Esophagus squamous epithelium (tissue), 5 donors: ENCODE measurements at places on chromosomes 12 and 14.

DNA sequence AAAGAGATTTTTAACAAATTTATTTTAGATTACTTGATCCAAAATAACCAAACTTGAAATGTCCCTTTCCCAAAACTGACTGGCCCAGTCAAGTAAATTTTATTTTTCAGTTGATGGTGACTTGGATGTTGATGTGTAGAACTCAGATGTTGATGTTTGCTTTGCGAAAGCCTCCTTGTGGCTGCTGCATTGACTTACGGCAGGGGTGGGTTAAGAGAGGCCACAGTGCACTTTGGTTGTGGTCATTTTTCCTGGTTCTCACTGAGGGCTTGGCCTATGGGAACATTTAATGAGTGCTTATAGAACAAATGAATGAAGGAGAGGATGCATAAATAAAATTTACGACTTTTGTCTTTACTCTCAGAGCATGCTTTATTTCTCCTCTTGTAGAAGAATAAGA, 52.6 kb downstream of the SLCO1B3 start:
- H3K4me1 ChIP-seq = no peaks in the 10 kb centered on the region
- H3K27me3 ChIP-seq = no peaks in the 10 kb centered on the region
- no peak for DNase-seq
- no peaks in the 10 kb centered on the region for H3K36me3 ChIP-seq
- H3K27ac ChIP-seq = no peak overlapping the region

- no peak overlapping the region for H3K4me3 ChIP-seq
- H3K27ac ChIP-seq = no peak overlapping the region
- no peaks in the 10 kb centered on the region for H3K27me3 ChIP-seq
These were observed 242.0 kb upstream of the MDGA2 start for GRCh38 chr14:47917344-47917954.

- no peaks in the 10 kb centered on the region for H3K36me3 ChIP-seq
- no peak for DNase-seq
- H3K4me1 ChIP-seq = no peaks in the 10 kb centered on the region
These were observed 7.8 kb downstream of the ACOT4 start for GRCh38 chr14:73599499-73599898.

DNA sequence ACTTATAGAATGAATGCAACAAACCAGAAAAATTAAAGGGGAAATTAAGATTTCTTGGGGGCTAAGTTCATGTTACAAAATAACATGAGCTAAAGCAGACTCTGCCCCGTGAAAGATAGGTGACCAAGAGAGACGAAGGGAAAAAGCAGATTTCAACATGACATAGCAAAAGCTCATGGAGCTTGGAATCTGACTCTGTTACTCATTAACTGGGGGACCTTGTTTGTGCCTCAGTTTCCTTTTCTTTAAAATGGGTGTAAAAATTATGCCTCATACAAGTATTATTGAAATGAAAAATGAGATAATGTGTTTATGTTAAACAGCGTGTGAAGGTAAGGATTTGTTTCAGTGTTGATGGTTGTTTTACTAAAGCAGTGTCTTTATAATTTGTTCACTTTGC, 11.5 kb downstream of the BICDL1 start:
- no peak for DNase-seq
- H3K4me3 ChIP-seq = no peak overlapping the region
- no peaks in the 10 kb centered on the region for H3K27me3 ChIP-seq
- no peaks in the 10 kb centered on the region for H3K4me1 ChIP-seq
- H3K36me3 ChIP-seq = no peaks in the 10 kb centered on the region

DNA sequence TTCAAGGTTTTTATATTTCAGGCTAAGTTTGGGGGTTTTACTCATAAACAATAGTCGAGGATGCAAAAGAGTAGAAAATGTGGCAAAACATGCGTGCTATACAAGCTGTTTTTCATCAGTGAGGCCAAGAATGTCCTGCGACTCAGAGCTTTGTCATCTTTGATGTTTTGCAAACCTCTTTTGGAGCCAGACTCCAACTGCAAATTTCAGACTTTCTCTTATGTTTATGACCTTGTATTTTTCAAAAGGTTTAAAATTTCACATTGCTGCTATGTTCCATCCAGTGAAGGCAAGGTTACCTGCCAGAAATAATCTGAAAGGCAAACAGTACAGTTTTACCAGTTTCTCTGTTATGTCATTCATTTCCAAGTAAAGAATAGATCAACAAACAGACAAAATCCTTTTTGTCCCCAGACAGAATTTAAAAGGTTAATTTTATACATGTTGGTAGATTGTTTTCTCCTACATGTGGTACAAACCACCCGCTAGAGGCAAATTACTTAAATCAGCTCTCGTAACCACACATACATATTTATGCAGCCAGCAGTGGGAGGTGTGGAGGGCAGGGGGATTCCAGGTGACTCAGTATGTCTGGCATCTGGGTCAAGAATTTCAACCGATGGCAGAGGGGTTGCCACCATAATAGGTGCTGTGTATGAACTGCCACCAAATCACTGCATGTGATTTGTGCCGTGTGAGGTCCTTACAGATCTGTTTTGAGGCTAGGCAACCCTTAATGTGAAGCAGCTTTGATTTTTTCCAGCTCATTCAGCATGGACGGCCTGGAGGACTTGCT, 119.8 kb upstream of the CPM start:
- H3K27ac ChIP-seq = no peak overlapping the region
- H3K4me3 ChIP-seq = no peak overlapping the region
- no peaks in the 10 kb centered on the region for H3K36me3 ChIP-seq
- no peaks in the 10 kb centered on the region for H3K27me3 ChIP-seq

DNA sequence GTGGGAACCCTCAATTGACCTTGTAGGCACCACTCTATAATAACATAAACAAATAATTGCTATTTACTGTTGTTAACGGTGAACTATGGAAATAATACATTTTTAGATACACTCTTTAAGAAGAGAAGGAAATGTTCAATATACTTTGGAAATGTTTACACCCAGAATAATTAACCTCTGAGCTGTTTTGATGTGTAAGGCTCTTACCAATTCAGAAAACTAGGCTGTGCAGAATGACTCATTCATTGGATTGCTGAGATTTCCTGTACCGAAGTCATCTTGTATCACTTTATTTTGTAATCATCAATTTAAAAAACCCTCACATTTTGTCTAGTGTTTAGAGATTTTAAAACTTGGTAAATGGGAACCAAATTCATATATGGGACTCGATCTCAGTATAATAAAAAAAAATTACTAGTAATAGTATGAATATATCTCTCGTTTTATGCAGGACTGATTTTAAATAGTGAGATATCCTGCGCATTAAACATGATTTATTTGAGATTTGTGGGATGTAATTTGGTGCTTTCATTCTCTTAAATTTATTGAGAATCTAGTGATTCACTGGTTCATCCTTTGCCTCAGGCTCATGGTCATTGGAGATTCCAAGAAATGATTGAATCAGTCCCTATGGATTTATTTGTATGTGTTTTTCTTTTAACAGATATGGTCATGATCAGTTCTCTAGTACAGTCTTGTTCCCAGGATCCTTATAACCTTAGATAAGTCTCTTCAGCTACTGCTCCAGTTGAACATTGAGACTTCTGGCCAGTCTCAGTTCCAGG, 3.9 kb downstream of the SAMD4A start:
- H3K36me3 ChIP-seq = no peaks in the 10 kb centered on the region
- H3K4me1 ChIP-seq = peaks cover 52% of the 10 kb centered on the region
- DNase-seq = no peak
- peak overlapping the region; percentile 46 for H3K27ac ChIP-seq

- no peak for DNase-seq
- no peak overlapping the region for H3K27ac ChIP-seq
- H3K4me3 ChIP-seq = no peak overlapping the region
- no peaks in the 10 kb centered on the region for H3K36me3 ChIP-seq
- H3K4me1 ChIP-seq = no peaks in the 10 kb centered on the region
These were observed 135.0 kb upstream of the MYL2 start for GRCh38 chr12:111055181-111055880.

GRCh38 chr12:78145398-78145797, 314.7 kb downstream of the NAV3 start:
- H3K36me3 ChIP-seq = no peaks in the 10 kb centered on the region
- H3K4me1 ChIP-seq = no peaks in the 10 kb centered on the region
- no peak for DNase-seq
- H3K27me3 ChIP-seq = no peaks in the 10 kb centered on the region
- H3K4me3 ChIP-seq = no peak overlapping the region

DNA sequence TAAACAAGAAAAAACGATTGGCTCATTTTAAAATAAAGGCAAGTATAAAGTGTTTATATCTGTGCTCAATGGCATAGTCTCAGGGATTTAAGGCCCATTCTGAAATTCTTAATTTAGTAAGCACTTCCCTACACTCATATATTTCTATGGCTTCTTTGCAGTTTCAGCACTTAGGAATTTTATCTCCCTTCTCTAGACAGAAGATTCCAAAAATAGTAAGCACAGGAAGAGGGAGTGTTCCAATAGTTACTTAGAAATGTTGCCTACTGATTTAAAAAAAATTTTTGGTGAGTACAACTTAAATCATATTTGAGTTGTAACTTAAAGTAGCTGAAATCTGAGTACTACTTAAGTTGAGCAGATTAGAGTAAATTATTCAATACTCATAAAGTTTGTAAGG, 19.8 kb downstream of the INSM2 start:
- no peak for DNase-seq
- no peaks in the 10 kb centered on the region for H3K36me3 ChIP-seq
- no peaks in the 10 kb centered on the region for H3K27me3 ChIP-seq

- no peak for DNase-seq
- H3K27ac ChIP-seq = no peak overlapping the region
- H3K4me1 ChIP-seq = peaks cover 6% of the 10 kb centered on the region
- H3K27me3 ChIP-seq = no peaks in the 10 kb centered on the region
- no peak overlapping the region for H3K4me3 ChIP-seq
These were observed 14.9 kb downstream of the SCARB1 start for GRCh38 chr12:124848621-124849380.

- no peaks in the 10 kb centered on the region for H3K4me1 ChIP-seq
- H3K27ac ChIP-seq = no peak overlapping the region
- H3K36me3 ChIP-seq = no peaks in the 10 kb centered on the region
- no peak overlapping the region for H3K4me3 ChIP-seq
- DNase-seq = no peak
- H3K27me3 ChIP-seq = no peaks in the 10 kb centered on the region
These were observed 18.3 kb downstream of the LHX5 start for GRCh38 chr12:113453330-113453729.

- H3K4me3 ChIP-seq = no peak overlapping the region
- H3K27ac ChIP-seq = peak overlapping the region; percentile 57
- DNase-seq = no peak
- H3K36me3 ChIP-seq = no peaks in the 10 kb centered on the region
- H3K27me3 ChIP-seq = no peaks in the 10 kb centered on the region
These were observed 2.9 kb upstream of the DYRK2 start for GRCh38 chr12:67645601-67646000.

DNA sequence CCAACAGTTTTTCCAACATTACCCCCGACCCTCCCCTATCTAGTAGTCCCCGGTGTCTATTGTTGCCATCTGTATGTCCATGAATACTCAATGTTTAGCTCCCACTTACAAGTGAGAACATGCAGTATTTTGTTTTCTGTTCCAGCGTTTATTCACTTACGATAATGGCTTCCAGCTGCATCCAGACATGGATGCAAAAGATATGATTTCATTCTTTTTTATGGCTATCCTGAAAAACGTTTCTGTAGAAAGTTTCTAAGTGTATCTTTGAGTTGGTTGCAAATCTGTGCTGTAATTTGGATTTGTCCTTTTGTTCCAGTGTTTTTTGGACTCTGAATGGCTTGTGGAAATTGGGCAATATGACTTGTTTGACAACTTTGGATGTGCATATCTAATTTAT, 11.7 kb downstream of the SP1 start:
- H3K36me3 ChIP-seq = no peaks in the 10 kb centered on the region
- peak overlapping the region; percentile 79 for H3K27ac ChIP-seq
- peaks cover 35% of the 10 kb centered on the region for H3K4me1 ChIP-seq
- DNase-seq = no peak
- no peaks in the 10 kb centered on the region for H3K27me3 ChIP-seq

DNA sequence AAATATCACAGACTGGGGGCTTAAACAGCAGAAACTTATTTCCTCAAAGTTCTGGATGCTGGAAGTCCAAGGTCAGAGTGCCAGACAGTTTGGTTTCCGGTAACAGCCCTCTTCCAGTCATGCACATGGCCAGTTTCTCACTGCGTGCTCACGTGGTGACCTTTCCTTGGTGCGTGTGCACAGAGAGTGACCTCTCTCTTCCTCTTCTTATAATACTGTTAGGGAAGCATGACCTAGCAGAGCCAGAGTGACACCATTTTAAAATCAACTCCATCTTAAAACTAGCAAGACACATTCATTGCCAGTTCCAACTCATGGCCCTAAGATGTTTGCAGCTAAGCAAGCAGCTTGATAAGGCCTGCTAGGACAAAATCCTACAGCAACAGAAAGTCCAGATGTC, 221.5 kb upstream of the DAAM1 start:
- no peak overlapping the region for H3K27ac ChIP-seq
- H3K4me3 ChIP-seq = no peak overlapping the region
- no peak for DNase-seq
- no peaks in the 10 kb centered on the region for H3K27me3 ChIP-seq
- H3K4me1 ChIP-seq = no peaks in the 10 kb centered on the region
- no peaks in the 10 kb centered on the region for H3K36me3 ChIP-seq

DNA sequence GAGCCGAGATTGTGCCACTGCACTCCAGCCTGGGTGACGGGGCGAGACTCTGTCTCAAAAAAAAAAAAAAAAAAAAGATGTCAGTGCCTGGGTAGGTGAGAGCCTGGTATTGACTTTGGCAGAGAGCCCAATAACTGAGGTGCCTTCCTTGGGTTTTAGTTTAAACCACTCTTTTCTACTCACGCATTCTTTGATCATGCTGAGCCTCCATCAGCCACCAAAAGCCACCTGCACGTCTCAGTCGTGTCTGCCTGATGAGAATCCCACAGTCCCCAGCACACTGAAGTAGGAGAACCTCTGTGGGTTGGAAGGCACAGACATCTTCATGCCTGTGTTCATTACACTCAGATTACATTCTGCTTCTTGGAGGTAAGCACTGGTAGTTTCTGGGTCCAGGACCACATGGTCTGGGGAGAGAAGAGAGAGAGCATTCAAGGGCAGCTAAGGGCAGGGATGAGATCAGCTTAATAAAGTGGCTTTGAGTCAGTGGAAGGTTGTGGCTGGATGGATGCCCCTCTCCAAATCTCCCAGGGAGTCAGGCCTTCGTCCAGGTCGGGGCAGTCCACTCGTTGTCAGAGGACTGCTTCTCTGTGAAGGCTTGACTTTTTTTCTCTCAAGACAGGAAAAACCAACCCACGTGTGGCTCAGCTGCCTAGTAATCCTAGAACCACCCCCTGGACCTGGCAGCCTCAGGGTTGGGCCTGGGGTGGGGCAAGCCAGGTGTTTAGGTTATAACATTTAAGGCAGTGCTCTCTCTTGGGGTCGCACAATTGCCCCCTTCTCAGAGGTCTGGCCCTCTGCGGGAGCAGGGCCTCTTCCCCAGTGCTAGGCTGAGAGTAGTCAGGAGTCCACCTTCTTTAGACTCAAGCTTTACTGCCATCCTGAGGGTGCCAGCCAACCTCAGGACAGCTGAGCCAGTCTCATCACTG, 32.6 kb upstream of the MAX start:
- H3K27me3 ChIP-seq = no peaks in the 10 kb centered on the region
- no peak overlapping the region for H3K4me3 ChIP-seq
- no peak overlapping the region for H3K27ac ChIP-seq
- no peak for DNase-seq
- H3K4me1 ChIP-seq = no peaks in the 10 kb centered on the region
- no peaks in the 10 kb centered on the region for H3K36me3 ChIP-seq

GRCh38 chr12:19894050-19894449, 454.8 kb downstream of the AEBP2 start:
- no peak overlapping the region for H3K4me3 ChIP-seq
- no peaks in the 10 kb centered on the region for H3K36me3 ChIP-seq
- H3K27me3 ChIP-seq = no peaks in the 10 kb centered on the region

GRCh38 chr14:71693381-71693780, 238.8 kb upstream of the RGS6 start:
- H3K4me3 ChIP-seq = no peak overlapping the region
- H3K27me3 ChIP-seq = no peaks in the 10 kb centered on the region
- H3K4me1 ChIP-seq = no peaks in the 10 kb centered on the region
- H3K36me3 ChIP-seq = peaks cover 32% of the 10 kb centered on the region
- H3K27ac ChIP-seq = no peak overlapping the region
- DNase-seq = no peak
